GM20000 (cell line): ENCODE measurements at places on chromosomes 11 and 22.

DNA sequence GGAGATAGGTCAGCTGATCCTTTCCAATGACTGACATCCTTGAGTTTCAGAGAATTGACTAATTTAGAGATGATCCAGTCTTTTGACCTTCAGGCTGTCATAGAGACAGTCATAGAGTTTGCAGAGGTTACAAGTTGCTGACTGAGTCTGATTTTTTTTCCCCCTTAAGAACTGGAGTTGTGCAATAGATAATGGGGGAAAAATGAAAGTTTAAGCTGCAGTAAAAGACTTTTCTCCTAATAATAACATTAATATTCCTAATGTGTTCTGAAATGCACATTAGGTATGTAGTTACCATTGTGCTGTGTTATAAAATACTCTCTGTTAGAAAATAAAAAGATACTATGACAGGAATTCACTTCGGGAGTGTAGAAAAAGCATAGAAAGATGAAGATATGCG lies 876.9 kb upstream of the RAG2 start:
- DNase-seq: no peak

DNA sequence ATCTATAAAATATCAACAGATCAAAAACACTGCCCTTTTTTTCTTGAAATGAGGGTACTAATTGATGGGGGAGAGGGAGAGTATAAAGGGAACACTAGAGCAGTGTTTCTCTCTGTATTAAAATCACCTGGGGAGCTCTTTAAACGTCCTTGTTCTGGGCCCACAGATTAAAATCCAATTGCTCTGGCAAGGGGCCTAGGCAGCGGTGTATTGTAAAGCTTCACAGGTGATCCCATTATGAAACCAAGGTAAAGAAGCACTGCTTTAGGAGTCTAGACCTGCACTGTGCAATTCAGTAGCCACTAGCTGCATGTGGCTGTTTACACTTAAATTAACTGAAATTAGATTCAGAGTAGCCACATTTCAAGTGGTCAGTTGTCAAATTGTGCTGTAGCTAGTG lies 3.0 kb downstream of the AQP11 start:
- no peak for DNase-seq

- DNase-seq: no peak
Measured at GRCh38 chr22:44221710-44222475, 41.2 kb downstream of the PARVG start.

DNA sequence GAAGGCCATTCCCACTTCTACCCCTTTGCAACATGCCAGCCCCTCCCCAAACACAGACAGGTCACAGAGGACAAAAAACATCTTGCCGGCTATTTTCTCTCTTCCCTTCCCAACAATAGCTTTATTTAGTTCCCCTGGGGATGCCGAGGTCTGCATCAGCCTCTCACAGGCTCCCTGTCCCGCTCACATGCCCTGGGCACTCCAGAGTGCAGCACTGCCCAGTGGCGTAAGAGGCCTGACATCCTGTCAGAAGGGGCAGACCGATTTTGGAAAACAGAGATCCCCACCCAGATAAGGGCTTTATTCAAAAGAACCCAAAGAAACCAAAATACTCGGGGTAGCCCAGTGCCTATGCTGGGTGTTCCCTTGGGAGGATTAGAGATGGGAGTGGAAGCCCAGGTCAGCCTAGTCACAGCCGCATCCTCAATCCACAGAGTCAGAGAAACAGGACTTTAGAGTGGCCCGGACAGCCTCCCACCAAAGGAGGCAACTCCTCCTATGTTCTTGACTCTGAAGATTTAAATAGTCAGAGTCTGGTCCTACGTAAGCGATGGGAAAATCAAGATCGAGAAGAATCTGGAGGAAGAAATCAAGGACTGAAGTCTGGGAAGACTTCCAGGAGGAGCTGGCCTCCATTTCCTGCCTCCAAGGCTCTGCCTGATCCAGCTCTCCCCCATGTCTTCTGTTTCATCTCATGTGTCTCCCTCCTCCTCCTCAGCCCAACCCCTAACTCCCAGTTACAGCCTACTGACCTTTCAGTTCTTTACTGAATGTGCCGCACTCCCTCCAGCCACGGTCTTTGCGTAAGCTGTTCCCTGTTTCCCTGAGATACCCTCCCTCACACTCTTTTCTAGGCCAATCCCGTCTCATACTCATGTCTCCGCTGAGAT lies 129.3 kb downstream of the FBXO7 start:
- no peak for DNase-seq
